CD8-positive, alpha-beta memory T cell (primary cell): ENCODE measurements at places on chromosomes 2 and 18. TPM values are rescaled to one million over a fixed set of nuclear protein-coding genes. Genes with fewer than 3 reads are reported as not detected.

DNA sequence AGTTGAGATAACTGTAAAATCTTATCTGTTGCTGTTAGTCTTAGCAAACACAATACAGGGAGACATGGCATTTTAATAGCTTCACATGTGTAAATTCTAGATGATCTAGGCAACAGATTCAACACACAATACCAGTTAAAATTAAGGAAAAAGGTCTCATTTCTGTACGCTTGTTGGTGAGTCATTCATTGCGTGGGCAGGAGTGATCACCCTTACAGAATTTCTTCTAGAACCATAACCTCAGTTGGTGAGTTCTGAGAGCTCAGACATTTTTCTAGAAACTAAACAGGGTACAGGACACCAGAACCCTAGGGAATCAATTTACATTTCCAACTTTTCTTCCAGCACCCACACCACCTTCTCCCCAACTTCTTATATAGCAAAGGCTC is 81.9 kb downstream of the SLC8A1 start:
- no peak for DNase-seq

Gene PLEK
- 135 TPM for polyA plus RNA-seq

Gene SP140
- polyA plus RNA-seq, result 34.0 TPM

Gene MERTK
- 0.14 TPM for polyA plus RNA-seq

DNA sequence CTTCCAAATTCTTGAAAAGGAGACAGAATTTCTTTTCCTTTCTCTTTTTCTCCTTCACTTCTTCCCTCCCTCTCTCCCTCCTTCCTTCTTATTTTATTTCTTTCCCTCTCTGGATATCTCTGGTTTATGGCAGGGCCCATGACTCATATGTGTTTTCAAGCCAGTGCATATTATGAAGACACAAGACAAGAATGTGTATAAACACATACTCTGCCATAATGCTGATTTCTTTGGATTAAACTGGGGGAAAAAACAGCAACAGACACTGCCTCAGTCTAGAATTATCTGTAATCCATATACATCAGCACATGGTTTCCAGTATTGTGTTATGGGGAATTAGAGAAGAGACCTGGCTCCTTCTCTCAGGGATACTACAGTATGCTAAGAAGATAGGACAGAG is 82.8 kb upstream of the CPO start:
- no peak for DNase-seq

DNA sequence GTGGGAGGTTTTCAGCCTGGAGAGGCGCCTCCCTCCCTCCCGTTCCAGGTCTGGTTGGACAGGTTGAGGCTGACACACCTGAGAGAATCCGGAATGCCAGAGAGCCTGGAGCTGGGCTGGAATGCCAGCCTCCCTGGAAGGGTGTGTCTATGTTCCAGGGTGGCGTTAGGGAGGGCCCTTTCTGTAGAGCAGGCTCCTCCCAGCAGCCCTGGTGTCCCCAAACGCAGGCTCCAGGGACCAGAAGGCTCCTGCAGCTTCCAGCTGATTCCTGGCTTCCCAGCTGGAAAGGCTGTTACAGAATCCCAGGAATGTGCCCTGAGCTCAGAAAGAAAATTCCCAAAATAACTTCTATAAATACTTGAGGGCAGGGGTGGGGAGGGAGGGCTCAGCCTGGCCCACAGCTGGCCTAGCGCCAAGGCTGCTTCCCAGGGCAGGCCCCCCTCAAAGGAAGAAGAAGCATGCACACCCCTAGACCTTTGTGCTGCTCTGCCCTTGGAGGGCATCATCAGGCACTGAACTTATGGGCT is 85.4 kb downstream of the STPG4 start:
- DNase-seq, result no peak

DNA sequence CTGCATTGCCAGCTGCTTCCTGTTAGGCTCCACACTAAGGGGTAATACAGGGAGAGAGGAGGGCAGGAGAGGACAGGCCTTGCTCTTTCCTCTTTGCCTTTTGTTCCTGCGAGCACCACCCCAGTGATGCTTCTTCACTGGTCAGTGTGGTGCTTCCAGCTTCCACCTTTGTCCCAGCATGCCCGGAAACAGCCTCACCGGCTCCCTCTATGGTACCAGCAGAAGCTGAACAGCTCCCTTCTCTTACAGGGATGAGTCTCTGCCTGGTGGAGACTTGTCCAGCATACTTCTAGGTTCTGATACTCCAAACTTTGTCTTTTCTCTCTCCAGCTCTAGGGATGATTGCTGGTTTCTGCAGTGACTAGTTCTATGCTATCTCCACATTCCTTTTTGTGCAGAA is 413.3 kb downstream of the TSN start:
- DNase-seq, result no peak

GRCh38 chr18:75322206-75322605 is 105.3 kb downstream of the SMIM21 start:
- DNase-seq, result no peak

Gene CD207
- polyA plus RNA-seq, result not detected
